ENCODE measurements at places on chromosomes 6 and 20.

DNA sequence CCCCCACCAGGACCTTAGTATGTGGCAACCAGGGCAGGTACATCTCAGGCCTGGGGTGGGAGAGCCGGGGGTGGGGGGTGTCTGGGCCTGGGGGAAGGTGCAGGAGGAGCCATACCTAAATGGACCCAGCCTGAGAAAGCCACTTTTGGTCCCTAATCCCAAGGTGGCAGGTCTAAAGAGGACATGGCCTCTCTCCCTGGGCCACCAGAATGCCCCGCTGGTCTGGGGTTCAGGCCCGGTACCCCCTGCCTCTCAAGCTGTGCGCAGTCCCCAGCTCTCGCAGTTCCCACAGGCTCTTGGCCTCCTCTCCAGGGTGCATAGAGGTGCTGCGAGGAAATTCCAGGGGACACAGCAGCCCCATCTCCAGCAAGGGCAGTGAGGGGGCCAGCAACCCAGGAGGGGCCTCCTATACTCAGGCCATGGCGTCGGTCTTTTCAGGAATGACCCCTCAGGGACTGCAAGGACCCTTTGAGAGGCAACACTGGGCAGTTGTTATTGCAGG is 1.1 kb upstream of the AVP start:
- DNase-seq = no peak

DNA sequence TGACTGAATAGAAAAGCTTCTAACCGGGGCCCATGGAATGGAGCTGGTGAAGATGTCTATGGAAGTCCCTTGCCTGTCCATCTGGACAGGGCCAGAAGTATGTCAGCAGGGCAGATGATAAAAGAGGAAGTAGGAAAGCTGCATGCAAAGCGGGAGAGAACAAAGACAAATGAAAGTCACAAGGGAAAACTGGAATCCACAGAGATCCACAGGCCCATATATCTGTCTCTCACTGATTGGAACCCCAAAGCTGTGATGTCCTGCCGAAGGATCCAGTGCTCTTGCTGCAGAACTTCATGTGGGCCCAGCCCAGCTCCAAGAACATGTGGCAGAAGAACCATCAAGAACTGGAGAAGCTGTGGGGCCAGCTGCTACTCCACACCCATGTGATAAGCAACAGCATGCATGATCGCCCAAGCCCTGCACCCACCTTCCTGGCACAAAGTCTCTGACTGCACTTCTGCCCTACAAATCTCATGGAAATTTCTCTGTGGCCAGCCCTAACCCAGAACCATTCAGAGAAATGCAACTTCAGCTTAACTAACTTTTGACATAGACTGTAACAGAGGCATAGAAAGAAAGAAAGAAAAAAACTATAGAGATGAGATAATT is 716.0 kb downstream of the KIF16B start:
- DNase-seq = no peak

GRCh38 chr20:10540636-10541493 is 105.8 kb downstream of the SLX4IP start:
- no peak for DNase-seq

GRCh38 chr6:101303495-101303894 is 90.0 kb upstream of the GRIK2 start:
- DNase-seq = no peak

DNA sequence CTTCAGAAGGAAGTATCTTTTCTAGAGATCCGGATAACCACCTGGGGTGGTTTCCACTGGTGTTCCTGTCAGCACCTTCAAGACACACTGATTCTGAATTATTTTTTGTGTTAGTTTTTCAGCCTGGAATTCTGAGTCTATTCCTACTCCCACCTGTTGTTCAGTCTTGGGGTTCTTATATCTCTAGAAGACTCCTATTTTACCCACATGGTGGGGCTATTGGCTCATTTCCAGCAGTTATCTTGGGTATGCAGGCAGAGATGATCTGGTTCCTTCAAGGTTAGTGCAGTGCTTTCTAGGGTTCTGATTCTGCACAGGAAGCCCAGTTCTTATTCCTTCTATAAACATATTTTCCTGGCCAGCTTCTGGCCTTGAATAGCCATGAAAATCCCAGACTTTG is 175.6 kb upstream of the PDE7B start:
- peak; percentile 8 for DNase-seq

DNA sequence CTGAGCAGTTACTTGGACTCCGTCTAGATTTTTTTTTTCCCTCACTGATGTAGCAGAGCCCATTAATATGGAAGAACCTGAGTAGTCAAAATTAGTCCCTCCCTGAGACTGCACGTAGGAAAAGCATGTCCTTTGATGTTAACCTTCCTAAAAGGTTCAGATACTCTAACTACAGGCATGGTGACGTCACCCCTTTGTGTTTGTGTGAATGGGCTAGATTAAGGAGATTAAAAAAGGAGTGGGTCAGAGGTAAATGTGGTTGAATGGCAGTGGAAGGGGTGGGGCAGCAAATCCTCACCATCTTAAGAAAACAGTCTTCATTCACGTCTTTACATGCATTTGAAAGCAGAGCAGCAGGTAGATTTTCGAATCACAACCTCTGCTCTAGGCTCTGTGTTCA is 521.1 kb downstream of the TFAP2B start:
- DNase-seq = no peak

GRCh38 chr6:116667623-116668022 is 943 bp downstream of the ZUP1 start:
- no peak for DNase-seq

DNA sequence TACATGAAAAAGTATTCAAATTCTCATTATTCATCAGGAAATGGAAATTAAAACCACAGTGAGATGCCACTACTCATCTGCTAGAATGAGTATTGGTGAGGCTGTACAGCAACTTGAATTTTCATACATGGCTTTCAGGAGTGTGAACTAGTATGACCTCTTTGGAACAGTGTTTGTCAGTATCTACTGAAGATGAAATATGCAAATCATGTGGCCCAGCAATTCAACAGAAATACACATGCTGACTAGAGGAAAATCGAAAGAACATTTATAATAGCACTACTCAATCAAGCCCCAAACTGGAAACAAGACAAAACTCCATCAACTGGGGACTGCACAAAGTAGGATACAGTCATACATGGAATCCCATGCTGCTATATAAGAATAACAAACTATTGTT is 102.2 kb downstream of the DCDC2 start:
- DNase-seq = no peak

GRCh38 chr6:159033160-159034049 is 11.4 kb downstream of the TAGAP start:
- no peak for DNase-seq

DNA sequence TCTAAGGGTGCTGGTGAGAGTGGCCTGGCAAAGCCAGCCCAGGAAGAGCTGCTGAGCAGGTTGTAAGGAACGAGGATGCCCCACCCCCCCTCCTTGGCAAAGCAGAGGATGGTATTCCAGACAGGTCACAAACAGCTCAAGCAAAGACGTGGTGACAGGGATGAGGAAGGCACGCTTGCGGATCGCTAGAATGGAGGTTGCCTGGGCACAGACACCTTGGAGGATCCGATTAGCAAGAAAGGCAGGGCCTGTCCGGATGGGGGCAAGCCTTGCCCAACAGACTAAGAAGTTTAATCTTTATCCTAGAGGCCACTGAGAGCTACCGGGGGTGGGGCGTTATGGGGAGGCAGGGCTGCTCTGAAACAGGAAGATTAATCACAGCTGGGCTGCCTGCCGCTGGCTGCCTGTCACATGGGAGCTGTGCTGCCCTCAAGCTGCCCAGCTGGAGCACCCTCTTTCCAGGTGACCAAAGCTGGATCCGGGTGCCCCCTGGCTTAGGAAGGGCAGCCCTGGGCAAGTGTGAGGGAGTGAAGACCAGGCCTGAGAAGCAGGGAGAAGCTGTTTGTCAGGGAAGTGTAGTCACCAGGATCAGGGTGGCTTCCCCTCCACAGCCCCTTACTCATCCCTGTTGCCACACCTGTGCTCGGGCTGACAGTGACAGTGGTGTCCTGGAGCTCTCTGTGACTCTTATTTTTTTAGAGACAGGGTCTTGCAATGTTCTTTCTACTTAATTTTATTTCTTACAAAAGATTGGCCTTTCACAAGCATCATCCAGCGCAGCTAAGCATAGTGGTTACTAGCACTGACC is 9.1 kb upstream of the MAPK13 start:
- no peak for DNase-seq

DNA sequence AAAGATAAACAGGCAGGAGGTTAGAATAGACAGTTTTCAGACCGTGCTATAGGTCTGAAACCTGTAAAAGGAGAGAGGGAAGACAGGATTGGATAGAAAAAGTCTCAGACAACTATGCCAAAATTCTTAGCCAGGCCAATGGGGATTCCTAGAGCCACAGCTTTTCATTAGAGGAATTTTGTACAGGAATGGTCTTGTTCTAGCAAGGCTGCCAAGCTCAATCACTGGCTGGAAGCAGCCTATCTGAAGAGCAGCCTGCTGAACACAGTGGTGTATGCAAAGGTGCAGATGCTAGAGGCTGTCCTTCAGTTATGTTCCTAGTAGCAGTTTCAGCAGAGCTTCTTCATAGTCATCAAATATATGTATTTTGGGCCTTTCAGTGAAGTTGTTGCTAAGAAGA is 313.1 kb downstream of the GRIK2 start:
- no peak for DNase-seq

DNA sequence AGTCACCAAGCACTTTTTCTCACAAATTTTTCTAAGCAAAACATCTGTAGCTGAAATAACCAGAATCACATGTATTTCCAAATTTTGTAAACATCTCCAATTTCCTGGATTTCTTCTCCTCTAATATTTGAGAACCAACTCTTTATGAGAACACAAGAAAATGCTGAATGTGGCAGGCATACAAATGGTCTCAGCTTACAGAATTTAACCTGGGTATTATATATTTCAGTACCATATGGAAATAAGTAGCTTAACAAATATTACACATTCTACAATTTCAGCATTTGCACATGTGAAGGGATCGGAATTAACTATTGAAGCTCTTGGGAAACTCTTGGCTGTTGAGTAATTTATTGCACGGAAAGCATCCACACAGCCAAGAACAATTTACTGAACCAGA is 92.5 kb downstream of the TBXT start:
- DNase-seq = no peak

GRCh38 chr6:42339991-42340401 is 111.7 kb downstream of the TRERF1 start:
- no peak for DNase-seq

- no peak for DNase-seq
Measured at GRCh38 chr6:135329851-135330803, 149.0 kb downstream of the MYB start.

- DNase-seq = no peak
Measured at GRCh38 chr6:111589366-111589765, 16.3 kb downstream of the TRAF3IP2 start.

- DNase-seq = peak; percentile 16
Measured at GRCh38 chr6:148464319-148465010, 121.8 kb downstream of the SASH1 start.

DNA sequence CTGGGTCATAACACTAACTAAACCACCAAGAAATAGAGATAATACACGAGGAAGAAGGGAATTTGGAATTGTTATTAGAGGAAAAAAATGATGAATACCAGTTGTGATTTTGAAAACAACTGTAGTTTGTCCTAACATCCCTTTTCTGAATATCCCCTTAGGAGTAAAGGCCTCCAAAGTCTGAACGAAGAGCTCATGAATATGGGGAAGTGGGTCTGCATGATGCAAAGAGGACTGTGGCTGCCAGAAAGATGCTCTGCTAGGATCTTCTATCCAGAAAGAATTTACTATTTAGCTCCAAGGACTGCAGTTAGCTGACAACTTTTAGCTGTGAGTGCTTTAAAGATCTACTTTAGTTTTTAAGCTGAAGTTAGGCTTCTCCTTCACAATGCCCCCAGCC is 308.8 kb upstream of the HS3ST5 start:
- DNase-seq = no peak

GRCh38 chr20:10798811-10799210 is 125.0 kb upstream of the JAG1 start:
- DNase-seq = no peak

GRCh38 chr6:39911513-39912125 is 22.6 kb downstream of the MOCS1 start:
- DNase-seq = no peak

- no peak for DNase-seq
Measured at GRCh38 chr6:20393297-20393696, 8.4 kb upstream of the E2F3 start.

DNA sequence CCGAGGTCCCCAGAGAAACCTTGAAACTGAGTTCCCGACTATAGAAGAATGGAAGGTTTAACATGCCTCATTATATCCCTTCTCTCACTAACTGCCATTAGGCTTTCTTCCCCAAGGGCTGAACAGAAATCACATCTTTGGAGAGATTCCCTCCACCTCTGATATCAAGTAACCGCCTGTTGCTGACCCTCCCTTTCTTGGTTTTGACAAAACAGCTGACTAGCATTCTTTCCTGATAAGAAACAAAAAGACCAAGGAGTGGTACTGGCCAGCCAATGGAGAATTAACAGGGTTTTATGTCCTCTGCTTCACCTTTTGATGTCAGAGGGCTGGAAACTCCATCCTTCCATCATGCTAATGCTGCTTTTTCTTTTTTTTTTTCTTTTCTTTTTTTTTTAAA is 176.6 kb upstream of the ADGRB3 start:
- no peak for DNase-seq

GRCh38 chr6:38033442-38033982 is 214.0 kb downstream of the ZFAND3 start:
- no peak for DNase-seq

- DNase-seq = no peak
Measured at GRCh38 chr6:26576929-26577719, 19.6 kb upstream of the ABT1 start.

GRCh38 chr6:128307671-128308070 is 212.7 kb downstream of the PTPRK start:
- DNase-seq = no peak

DNA sequence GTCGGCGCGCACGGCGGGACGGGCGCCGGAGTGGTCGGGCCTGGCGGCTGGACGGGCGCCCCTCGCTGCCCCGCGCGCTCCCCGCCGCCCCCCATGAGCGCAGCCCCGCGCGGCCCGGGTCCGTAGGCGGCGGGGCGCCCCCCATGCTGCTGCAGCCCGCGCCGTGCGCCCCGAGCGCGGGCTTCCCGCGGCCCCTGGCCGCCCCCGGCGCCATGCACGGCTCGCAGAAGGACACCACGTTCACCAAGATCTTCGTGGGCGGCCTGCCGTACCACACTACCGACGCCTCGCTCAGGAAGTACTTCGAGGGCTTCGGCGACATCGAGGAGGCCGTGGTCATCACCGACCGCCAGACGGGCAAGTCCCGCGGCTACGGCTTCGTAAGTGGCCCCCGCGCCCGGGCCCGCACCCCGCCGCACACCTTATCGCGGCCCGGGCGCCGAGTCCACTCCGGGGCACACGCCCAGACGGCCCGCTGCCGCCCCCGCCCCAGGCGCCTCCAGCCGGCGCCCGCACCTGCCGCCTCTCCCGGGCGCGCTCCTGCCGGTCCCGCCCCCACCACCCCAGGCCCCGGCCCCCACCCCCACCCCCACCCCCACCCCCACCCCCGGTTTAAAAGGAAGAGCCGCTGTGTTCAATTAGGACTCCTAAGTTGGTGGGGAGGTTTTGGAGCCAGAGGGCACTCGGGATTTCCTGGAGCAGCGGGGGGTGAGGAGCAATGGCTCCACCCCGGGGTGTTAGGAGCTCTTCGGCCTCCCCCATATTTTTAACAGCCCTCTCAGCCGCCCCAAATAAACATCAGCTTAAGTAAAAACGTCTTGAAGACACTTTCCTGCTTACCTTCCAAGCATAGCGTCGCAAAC is 474 bp downstream of the RBM38 start:
- no peak for DNase-seq

Measured in NCI-H187 treated with DMSO at 0.1 percent for 48 hours (cell line).